ENCODE measurements at places on chromosomes 11 and 22.
A peak's percentile ranks its signal among the peaks of the same experiment; 100 is the strongest.

GRCh38 chr11:111355956-111356659 is 23.0 kb downstream of the POU2AF1 start:
- DNase-seq: no peak

DNA sequence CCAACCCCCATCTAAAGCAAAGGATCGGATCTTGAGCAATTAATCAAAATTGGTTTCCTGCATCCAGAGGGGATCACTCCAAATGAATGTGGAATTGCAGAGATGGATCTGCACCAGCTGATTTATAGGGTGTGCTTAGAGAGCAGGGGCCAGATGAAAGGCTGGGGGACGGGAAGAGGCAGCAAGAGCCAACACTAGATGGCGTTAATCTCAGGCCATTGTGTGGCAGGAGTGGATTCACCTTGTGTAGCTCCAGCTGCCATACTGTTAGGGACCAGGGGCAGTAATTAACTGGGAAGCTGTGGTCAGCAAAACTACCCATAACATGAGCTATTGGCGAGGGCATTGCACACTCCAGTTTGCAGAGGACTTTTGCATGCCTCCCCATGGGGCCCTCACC is 35.6 kb downstream of the SERPINH1 start:
- peak; percentile 48 for DNase-seq

DNA sequence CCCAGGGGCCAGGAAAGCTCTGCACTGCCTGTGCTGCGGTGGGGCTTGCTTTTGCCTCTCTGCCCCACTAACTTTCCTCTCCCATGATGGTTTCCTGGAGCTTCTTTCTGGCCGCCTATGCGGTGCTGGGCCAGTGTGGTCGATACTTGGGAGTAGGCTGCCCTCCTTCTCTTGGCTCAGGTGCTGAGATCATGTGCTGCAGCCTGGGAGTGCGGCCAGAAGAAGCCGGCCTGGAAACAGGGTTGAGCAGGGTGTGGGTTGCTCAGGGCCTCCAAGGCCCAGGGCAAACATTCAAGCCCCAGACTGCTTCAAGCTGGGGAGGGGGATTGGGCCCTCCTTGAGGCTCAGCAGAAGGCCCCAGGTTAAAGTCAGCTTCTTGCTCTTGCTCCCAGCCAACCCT is 125.0 kb downstream of the NTM start:
- DNase-seq: no peak

DNA sequence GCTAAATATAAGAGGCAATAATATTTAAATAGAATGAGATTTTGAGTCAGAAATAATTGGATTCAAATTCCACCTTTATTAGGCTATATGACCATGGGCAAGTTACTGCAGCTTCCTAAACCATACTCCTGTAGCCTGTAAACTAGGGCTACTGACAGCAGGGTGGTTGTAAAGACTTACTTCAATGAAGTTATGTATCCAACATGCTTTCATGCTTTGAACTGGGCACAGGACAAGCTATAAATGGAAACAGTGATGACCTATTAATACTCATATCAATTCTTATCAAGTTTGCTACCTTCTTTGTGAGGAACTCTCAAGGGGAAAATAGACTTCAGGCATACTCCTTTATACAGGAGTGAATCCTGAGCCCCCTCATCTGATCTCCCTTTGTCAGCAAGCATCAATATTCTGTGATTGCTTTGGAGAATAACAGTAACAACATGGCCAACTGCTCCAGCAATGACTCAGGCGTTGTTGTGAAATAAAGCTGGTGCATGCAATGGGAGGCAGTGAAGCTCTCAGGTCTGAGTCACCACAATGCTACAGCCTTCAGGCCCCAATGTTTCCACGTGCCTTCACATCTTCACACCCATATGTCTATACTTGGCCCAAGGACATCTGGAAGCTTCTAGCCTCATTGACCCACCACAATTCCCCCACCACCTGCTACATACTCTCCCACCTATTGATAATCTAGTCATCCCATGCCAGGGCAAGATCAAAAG is 102.5 kb downstream of the KCNA4 start:
- DNase-seq: no peak

DNA sequence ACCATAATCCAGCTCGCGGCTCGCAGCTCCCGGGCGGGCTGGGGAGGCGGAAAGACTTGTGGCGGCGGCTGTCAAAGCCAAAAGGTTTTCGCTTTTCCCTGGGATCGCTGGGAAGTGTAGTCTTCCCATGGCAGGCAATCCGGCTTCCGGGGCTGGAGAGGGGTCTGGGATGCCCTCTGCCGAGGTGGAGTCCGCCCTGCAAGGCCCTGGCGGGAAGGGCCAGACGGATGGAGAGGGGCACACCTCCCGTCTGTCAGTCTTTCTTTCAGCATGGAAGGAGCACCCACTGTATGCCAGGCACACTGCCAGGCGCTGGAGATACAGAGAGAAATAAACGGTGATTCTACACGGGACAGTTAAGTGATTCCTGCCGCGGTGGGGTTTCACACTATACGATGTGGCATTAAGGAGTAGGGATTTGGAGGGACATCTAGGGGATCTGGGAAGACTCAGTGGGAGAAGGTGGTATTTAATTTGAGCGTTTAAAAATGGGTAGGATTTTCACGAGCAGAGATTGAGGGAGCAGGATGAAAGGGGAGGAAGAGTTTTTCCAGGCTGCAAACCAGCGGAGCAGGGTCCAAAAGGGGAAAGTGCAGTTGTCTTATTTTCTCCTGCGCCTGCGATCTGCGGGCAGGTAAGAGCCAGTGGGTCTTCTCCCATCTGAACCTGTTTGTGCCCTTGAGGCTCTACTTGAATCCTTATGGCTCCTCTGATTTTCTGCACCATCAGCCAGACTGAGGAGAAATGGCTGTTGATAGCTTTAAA is at the start of gene BACE1:
TSS of gene BACE1 (minus strand) at position 60 of the 765 bp plus-strand sequence. CDS start 461 bp downstream, outside the sequence.
- peak; percentile 86 for DNase-seq

- peak; percentile 75 for DNase-seq
Measured at GRCh38 chr11:43852057-43852636, 28.5 kb upstream of the ALKBH3 start.

DNA sequence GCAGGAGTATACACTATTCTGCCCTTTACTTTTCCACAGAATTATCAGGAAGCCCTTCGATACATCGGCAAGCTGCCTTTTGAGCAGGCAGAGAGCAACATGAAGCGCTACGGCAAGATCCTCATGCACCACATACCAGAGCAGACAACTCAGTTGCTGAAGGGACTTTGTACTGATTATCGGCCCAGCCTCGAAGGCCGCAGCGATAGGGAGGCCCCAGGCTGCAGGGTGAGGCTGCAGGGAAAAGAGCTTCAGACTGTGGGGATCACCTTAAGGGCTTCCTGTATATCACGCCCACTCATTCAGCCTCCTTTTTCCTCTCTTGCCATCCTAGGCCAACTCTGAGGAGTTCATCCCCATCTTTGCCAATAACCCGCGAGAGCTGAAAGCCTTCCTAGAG is 6.8 kb upstream of the HMBS start:
- DNase-seq: no peak

- no peak for DNase-seq
Measured at GRCh38 chr11:71373791-71374454, 74.3 kb downstream of the DHCR7 start.

DNA sequence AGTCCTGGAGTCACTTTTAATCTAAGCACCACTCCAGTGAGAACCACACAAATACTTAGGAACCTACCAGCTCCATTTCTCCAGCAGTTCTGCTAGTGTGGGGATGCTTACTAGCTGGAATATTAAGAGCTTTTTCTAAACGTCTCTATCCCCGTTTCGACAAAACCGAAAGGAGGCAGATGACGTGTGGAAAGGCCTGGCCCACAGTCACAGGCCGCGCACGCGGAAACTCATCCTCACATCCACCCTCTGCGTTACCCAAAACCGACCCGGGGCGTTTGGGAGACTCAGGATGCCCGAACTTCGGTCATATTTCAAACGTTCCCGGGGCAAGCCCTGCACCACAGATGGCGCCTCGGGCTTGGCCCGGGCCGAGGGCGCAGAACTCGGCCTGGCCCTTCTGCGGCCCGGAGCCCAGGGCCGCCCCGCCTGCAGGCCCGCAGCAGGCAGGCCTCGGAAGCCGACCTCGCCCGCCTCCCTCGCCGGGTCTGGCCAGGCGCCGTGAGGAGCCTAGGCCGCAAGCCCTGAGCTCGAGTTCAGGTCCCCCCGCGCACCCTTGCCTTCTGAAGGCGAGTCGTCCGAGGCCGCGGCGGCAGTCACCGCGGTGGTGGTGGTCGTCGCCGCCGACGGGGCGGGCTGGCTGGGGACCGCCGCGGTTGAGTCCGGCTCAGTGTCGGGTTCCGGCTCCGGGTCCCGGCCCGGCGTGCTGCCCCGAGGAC is 473 bp downstream of the FNBP4 start:
- DNase-seq: peak; percentile 61

GRCh38 chr22:38246692-38247091 is 26.1 kb downstream of the TMEM184B start:
- no peak for DNase-seq

- no peak for DNase-seq
Measured at GRCh38 chr11:47130543-47130942, 46.1 kb downstream of the ARFGAP2 start.

DNA sequence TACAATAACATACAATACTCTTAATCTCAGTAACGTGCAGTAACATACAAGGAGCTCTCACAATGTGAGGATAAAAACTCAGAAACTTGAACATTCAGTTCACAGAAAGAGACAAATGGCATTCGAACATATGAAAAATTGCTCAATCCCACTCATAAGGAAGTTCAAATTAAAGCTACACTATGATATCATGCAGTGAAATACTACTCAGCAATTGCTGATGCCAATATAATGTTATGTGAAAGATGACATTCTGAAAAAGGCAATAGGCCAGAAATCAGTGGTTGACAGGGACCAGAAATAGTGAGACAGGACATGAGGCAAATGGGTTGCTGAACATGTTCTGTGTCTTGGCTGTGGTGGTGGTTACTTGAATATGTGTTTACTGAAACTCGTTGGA is 33.7 kb upstream of the PITPNB start:
- DNase-seq: peak; percentile 17

DNA sequence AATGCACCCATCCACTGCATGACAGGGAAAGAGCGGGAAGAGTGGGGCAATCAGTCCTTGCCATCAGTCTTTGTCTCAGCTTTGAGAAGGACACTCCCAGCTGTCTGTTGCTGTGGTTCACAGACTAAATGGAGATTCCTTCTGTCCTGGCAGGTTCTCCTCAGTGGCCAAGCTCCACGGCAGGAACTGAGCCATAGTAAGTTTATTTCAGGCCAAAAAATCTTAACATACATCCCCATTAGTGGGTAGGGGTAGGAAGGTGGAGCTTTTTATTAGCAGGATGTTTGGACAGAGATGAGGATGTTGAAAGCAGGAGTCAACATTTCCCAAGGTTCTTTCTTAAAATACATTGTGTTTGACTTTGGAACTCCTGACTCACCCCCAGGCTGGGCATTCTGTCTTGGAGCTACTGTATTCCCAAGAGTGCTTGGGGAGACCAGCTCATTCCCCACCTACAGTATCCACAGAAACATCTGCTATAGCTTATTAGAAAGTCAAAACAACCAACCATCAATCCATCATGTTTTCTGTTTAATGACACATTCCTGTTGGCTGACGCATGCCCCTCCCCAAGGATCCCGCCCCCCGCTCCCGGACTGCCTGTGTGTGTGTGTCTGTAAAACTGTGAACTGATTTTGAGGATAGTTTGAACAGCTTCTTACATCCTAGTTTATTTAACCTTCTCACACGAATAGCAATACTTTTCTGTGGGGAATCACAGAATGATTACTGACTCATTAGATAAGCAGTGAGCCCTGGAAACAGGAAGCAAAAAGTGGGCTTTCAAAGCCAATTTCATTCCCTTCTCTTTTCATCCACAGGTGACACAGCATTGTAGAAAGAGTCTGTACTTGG is 109.5 kb downstream of the CCDC81 start:
- DNase-seq: peak; percentile 99

DNA sequence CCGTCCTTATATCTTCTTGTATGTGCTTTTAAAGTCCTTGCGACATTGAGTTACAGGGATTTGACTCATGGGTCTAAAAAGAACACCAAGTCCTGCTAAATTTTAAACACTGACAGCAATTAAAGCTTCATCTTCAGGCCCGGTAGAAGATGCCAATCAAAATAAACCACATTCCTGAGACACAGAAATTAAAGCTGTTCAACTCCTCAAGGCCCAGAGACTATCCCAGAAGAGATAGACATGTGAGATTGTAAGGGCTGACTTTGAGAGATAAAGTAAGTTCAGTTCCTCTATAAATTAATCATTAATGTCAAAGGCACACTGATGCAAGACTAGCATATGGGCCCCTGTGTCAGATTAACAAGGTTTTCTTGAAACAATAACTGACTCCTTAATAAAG is 49.8 kb downstream of the OSBPL5 start:
- no peak for DNase-seq

- DNase-seq: no peak
Measured at GRCh38 chr11:37496201-37496600, 898.2 kb upstream of the RAG2 start.

DNA sequence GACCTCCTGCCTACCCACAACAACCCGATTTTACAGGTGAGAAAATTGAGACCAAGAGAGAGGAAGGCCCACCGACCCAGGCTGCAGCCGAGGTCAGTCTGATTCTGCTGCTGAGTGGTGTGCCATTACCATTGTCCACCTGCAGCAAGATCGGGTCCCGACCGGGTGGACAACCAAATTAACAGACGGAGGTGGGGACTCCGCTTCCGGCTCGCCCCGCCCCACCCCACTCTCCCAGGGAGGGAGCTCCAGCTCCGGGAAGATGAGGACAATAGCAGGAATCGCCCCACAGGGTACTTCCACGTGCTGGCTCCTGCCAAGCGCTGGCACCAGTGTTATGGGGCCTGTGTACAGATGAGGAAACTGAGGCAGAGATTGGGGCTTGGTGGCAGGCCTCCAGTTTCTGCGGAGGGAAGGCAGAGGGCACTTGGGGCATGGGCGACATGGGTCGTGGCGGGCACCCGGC is 425 bp upstream of the KDELR3 start:
- no peak for DNase-seq

DNA sequence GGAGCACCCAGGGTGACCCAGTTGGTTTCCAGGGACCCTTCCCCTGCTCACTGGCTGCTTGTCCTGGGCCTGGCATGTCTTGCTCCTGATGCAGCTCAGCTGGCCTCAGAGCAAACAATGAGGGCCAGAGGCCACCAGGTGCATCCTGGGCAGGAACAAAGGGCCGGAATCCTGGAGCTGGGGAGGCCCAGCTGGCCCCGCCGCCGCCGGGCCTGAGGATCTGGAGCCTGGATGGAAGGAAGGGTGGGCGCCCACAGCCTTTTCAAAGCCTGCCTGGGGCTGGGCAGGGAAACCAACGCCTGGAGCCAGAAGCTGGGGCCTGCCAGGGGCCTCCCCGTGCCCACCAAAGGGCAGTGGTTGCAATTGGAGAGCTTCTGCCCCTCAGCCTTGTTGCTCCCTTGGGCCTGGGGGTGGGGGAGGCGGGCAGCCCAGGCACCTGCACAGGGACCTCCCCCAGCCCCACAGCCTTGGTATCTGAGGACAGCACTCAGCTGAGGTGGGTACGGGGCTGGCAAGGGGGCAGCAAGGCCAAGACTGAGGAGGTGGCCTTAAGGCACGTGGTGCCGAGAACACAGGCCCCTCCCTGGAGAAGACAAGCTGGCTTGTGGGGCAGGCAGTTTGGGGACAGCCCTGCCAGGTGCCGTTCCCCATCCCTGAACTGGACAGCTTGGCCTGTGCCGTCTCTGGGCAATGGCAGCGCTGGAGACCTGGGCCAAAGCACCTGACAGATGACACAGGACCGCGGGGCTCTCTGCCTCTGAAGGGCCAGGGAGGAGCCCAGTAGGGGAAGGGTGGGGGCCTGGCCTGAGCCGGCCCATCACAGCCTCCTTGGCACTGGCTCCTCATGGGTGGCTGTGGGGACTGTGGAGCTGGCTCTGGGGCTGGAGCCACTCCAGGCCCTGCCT is 7.1 kb upstream of the ADORA2A start:
- no peak for DNase-seq

- DNase-seq: peak; percentile 40
Measured at GRCh38 chr11:66011239-66011784, 496 bp upstream of the CST6 start.

- no peak for DNase-seq
Measured at GRCh38 chr11:43797866-43798265, 82.8 kb upstream of the ALKBH3 start.
